ENCODE measurements at places on chromosomes 7 and 10. TPM values are rescaled to one million over a fixed set of nuclear protein-coding genes. Genes with fewer than 3 reads are reported as not detected.

ASAH2B gene
- 3.3 TPM for total RNA-seq

SUGCT gene
- total RNA-seq: 2.9 TPM

SFTPA1 gene
- total RNA-seq: not detected

KCNMA1 gene
- total RNA-seq: 20.6 TPM

PRKAR2B gene
- total RNA-seq: 258 TPM

PLEKHS1 gene
- 0.13 TPM for total RNA-seq

VSTM4 gene
- total RNA-seq: 41.7 TPM

WDFY4 gene
- total RNA-seq: 10.1 TPM

ZNF503 gene
- 16.8 TPM for total RNA-seq

ZNF727 gene
- 4.1 TPM for total RNA-seq

SEMA4G gene
- 1.4 TPM for total RNA-seq

PNLIPRP1 gene
- total RNA-seq: 0.90 TPM

ZPBP gene
- not detected for total RNA-seq

ACTR3C gene
- total RNA-seq: 2.6 TPM

DENND2A gene
- 24.6 TPM for total RNA-seq

ADK gene
- total RNA-seq: 34.9 TPM

GNAT3 gene
- total RNA-seq: not detected

CDK6 gene
- total RNA-seq: 17.1 TPM

ANXA8L1 gene
- total RNA-seq: not detected

DNAH11 gene
- 0.26 TPM for total RNA-seq

HIF1AN gene
- total RNA-seq: 29.2 TPM

MRC1 gene
- 267 TPM for total RNA-seq

ERVW-1 gene
- not detected for total RNA-seq

TMEM139 gene
- total RNA-seq: 3.7 TPM
